ENCODE measurements at places on chromosomes 12 and 14. TPM values are rescaled to one million over a fixed set of nuclear protein-coding genes. Genes with fewer than 3 reads are reported as not detected.

DNA sequence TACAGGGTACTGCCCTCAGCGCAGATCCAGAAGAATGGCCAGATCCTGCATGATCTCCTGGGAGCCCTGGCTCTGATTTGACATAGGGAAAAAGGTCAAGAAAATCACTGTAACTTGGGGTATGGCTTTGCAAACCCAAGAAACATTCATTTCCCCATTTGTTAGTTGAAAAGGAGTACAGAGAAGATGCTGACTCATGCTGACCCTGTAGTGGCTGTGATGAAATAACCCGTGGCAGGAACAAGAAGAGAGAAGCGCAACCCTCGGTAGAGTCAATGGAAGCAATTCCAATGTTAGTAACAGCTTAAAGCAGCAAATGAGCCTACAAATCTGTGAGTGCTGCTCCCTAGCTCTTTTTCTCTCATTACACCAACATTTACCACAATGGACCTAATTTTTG, 281.6 kb upstream of the NPAS3 start:
- no peak for DNase-seq

DNA sequence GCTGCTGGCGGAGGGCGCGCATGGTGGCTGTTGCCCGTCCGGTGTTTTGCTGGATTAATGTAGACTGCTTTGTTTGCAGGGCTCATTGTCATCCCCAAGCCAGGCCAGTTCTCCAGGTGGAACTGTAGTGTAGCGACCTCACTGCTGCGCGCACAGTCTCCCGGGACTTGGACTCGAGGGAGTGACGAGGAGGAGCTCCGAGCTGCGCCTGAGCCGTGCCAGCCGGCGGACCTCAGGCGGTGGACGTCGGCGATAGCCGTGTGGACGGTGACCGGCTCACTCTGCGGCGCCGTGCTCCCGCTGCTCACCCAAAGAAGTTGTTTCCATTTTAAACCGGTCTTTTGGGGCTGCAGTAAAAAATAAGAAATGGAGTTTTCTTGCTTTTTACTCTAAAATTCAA, 82.2 kb downstream of the MOK start:
- DNase-seq: peak; percentile 72

Gene CPNE8
- 8.0 TPM for total RNA-seq

Gene TMEM117
- total RNA-seq: 20.0 TPM

DNA sequence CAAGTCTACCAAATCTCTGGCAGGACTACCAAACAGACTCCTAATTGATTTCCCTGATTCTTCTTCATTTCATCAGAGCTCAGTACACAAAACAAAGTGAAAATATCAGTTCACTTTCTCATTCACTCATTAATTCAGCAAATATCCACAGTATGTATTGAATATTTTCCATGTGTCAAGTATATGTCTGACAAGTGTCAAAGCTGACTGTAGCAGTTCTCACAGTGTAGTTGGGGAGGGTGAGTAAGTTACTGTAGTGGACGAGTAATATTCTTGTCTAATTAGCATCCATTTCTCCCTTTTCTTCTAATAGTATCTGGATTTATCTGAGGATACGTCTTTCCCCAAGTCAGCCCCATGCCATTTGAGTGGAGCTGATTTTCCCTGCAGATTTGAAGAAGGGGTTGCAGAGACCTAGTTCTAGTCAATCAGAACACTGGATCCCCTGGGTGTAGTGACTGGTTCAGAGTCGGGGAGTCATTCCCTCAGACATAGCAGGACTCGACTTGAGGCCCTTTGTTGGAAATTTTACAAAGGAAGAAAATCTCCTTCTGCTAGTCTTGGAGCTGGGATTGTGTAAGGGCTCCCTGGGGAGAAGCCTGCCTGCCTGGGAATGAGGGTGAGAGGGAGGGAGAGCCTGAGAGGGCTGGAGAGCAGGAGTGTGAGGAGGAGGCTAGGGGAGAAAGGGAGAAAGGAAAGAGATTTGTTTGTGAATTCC, 51.4 kb downstream of the GRIP1 start:
- DNase-seq: no peak

Gene BCDIN3D
- total RNA-seq: 3.3 TPM

Gene FGF23
- total RNA-seq: not detected

DNA sequence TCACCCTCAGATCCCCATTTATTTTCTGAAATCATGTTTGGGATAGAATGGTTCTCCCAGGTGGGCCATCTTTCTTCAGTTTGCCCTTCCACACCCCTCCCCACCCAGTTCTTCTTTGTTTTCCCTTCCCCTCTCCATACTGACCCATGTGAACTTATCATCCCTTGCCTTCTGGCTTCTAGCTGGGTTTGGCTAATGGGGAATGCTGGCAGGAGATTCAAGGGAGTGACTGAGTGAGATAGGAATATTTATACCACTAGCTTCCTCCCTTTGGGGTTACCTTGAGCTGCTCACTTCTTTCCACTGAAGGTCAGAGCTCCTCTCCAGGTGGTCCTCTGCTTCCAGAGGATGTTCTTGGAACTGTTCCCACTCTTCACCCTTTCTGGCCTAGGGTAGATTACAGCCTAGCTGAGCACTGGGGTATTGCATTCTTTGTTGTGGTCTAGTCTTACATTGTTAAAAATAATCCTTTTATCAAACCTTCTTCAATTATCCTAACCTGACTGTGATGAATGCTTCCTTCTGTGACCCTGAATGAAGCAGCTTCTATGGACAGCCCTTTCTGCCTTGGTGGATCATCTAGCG, 88.3 kb upstream of the ATP2B1 start:
- no peak for DNase-seq

Gene OR10A7
- not detected for total RNA-seq

Gene IKZF4
- 5.3 TPM for total RNA-seq

GRCh38 chr12:52517888-52518287, 2.3 kb downstream of the KRT5 start:
- DNase-seq: no peak

GRCh38 chr12:127680516-127680915, 586.5 kb upstream of the TMEM132C start:
- no peak for DNase-seq

DNA sequence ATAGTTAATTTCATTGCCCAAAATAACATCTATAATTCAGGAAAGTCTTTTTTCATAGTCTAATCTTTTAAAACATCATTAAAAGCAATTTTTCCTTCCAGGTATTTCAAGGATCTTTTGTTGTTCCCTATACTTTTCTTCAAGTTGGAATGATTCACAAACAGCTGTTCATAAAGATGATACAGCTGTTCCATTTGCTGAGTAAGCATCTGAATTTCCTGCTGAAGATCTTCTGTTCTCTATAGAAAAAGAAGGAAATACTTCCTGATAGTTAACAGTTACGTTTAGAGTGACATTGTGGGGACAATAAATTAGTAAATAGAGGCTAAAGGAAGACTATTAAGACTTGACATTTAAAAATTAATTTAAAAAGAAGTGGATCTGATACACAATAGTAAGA, 30.3 kb upstream of the ESR2 start:
- DNase-seq: no peak

GRCh38 chr12:951176-951575, 1.7 kb upstream of the RAD52 start:
- no peak for DNase-seq

DNA sequence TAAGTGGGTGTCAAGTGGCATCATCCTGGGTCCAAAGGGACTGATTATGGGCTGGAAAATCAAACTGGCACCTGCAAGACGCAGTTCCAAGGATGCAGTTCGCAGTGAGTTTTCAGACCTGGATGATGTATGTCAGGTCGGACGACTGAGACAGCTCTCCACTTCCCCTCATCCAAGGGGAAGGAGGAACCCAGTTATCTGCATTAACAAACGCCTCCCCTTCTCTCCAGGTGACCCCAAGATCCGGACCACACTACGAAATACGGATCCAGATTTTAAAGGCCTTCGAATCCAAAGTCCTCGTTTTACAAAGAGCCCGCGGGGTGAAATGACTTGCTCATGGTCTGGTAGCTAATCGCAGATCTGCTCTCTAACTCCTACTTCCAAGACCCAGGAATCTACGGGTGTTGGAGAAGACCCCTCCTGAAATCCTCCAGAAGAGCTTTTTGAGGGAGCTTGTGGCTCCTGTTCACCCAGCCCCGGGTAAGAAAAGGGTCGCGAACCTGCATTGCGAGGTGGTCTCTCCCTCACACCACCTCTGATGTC, 460 bp upstream of the SYNE2 start:
- DNase-seq: no peak

- DNase-seq: no peak
Measured at GRCh38 chr12:57094208-57095160, 5.6 kb downstream of the NAB2 start.

Gene KLRG1
- 0.17 TPM for total RNA-seq

DNA sequence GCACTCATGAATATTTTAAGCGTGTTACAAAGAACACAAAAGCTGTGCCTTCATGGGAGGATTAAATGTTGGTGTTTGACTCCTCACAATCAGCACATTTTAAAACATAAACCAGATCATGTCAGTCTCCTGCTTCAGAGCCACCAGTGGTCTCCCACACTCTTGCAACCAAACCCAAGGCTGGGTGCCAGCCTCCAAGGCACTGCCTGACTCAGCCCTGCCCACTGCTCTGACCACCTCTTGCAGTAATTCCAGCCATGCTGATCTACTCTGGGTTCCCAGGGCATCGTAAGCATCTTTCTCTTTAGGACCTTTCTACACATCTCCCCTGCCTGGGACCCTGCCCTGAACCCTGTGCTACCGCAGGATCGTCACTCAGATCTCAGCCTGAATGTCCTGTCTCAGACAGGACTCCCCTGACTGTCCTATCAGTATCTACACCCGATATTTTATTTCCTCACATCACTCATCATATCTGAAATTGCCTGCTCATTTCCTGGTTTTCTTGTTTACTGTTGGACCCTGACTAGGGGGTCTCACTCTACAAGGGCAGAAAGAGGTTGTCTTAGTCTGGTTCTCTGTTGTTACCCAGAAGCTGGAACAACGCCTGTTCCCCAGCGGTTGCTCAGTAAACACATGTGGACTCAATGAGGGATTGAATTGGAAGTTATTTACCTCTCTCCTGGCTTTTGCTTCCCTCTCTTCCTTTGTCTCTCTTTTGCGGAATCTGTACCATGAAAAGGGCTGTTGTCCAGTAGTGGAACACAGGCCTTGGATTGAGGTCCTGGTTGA, 449.8 kb downstream of the RAD51B start:
- no peak for DNase-seq

- DNase-seq: peak; percentile 92
Measured at GRCh38 chr12:1691123-1692007, 495 bp downstream of the ADIPOR2 start.

- no peak for DNase-seq
Measured at GRCh38 chr14:22390824-22391461, 198.1 kb downstream of the DAD1 start.

Gene POMT2
- 30.1 TPM for total RNA-seq

DNA sequence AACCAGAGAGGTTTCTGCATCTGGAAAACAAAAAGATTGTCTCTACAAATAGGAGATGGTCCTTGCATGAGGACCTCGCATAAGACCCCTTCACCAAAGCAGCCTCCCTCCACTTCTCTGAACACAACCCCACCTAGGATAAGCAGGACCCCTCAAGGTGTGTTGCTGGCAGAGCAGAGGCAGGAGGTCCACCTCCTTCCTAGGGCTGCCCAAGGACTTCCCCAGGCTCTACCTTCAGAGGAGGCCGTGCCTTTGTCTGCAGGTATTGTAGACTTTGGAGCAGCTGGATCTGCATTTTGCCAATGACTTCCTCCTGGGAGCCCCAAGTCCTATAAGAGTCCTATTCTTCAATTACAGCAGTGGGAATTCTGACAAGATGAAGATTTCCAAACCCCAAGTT, 67.3 kb upstream of the TSPAN11 start:
- DNase-seq: no peak

DNA sequence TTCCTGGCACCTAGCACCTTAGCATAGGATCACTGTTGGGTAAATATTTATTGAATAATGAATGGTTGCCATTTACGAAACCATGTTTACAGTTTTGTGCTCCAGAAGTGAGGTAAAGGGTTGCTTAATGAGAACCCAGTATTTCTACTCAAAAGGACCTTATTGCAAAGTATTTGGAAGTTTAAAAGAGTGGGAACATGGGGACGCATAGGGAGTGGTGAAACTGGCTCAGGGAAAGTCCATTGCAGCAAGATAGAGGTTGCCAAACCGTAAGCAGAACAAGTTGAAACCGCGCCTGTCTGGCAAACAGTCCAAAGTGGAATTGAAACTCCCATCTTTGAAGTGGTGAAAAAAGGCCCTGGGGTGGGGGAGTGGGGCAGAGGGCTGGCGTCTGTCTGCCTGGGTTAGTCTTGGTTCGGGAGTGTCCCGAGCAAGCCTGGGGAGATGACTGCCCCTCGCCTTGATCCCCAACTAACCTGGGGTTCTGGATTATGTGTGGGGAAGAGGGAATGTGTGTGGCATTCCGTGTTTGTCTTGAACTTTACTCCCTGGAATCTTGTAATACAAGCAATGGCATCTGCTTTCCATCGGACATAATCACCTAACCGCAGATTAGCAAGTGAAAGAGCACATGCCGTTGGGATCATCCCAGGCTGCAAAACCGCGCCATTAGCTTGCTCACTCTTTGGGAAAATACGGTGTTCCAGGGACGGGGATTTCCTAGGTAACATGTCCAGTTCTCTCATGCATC, 7.2 kb downstream of the ALDH2 start:
- no peak for DNase-seq

Gene KRT2
- total RNA-seq: not detected

DNA sequence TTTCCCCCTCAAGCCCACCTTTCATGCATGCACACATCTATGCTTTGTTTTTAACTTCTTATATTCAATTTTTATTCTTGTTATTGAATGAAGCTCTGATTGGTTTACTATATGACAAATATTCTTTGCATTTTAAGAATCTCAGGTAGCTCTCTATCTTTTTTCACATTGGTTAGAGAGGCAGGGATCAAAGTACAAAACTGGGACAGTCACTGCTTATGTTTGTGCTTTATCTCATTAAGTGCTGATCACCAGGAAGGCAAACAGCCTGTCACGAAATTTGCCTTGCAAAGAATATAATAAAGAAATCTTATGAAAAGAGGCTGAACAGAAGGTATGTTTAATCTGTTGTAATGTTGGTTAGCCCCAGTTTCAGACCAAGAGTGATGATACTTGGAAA, 29.7 kb upstream of the INSM2 start:
- no peak for DNase-seq

DNA sequence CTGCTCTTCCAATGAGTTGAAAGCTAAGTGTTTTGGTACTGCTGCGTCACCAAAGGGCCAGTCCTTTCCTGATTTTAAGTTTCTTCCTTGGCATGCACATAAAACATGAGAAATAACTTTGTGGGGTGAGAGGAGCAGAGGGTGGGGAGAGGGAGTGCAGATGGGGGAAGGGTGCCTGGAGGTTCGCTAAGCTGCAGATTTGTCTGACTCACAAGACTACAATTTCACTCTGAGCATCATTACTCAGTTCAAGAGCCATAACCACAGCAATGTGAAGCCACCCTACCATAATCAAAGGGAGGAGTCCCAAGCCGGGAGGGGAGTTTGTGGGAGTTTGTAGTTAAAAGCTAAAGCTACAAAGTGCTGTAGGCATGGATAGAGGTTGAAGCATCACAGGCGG, 136.1 kb downstream of the ANO2 start:
- DNase-seq: no peak

Gene GPR68
- 0.46 TPM for total RNA-seq

DNA sequence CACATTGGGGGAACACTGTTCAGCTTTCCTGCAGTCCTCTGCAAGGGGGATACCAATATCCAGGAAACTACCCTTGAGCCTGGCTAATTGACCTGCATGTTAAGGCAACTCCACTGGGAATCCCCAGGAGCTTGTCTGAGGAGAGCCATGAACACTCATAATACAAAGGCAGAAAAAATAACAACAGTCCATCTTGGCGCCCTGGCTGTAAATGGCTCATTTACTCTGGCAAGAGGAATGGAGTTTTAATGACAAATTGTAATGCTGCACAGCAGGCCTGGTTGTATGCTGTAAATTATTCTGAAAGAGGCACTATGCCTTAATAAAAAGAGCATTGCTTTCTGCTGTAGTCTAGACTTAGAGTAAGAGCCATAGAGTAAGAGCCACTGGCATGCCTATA, 58.3 kb downstream of the SLC8A3 start:
- DNase-seq: no peak

Gene SERPINA1
- total RNA-seq: not detected

All from chondrocyte (in vitro differentiated cells).